GM06990 (cell line): ENCODE measurements at places on chromosomes 12 and 14.

DNA sequence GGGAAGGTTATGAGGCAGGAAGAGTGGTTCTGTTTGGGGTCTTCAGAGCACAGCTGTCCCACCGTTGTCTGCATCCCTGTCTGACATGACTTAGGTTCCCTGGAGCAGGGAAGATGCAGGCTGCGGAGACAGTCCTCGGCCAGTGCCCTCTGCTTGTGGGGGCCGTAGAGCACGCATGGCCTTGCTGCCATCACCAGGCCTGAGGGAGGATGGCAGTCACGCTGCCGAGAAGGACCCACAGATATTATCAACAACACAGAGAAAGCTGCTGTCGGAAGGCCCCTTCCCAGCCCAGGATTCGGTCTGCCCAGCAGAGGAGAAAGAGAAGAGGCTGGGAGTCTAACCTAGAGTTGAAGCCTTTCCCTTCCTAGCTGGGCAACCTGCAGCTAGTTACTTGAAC lies 35.0 kb downstream of the ERH start:
- no peak for DNase-seq

- DNase-seq, result no peak
These were observed 1.3 kb downstream of the RITA1 start for GRCh38 chr12:113186666-113187325.

DNA sequence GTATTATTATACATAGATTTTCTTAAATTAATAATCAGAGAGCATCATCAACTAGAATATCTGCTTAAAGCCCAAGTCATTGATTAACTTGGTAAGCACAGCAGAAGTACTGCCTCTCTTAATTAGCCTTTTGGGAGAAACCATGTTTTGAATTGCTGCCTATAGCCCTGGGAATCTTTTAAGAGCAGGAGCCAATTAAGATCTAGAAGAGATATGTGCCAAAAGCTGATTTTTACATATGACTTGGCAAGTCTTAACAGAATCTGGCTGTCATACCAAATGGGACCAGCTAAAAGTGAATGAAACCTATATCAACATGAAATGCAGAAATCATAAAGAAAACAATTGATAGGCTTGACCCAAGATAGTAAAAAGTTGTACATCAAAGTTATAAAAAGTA lies 23.2 kb upstream of the WNK1 start:
- no peak for DNase-seq

- no peak for DNase-seq
These were observed 13.1 kb upstream of the SMCO3 start for GRCh38 chr12:14827043-14827442.

GRCh38 chr12:70576341-70577282 lies 60.6 kb downstream of the PTPRB start:
- DNase-seq, result no peak

- DNase-seq, result no peak
These were observed 883 bp upstream of the CDCA4 start for GRCh38 chr14:105021656-105022275.

- no peak for DNase-seq
These were observed 112.7 kb downstream of the SLC16A7 start for GRCh38 chr12:59708484-59708883.

DNA sequence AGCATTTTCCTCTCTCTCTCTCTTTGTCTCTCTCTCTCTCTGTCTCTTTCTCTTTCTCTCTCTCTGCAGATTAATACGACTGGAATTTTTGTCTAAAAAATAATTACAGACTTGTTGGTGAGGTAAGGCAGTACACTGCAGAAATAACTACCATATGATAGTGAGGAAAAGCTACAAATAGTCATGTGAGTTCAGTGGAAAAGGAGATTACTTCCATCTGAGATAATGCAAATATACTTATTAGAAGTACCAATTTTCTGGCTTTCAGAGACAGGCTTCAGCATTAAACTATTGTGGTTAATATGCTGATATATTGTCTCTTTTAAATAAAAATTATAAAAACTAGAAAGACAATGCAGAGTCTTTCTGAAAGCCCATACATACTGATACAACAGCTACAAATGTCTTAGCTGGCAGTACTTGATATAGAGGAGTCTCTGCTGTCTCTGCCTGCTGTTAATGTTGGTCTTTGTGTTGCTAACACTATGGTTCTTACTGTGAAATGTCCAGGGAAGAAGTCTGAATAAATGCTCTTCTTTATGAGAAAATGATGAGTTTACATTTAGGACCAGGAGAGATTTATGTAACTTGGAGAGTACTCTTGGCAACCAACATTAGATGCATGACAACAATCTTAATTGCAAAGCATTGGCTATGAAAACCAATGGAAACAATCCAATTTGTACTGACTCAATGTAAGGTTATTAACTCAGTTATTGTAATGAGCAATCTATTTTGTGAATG lies 167.0 kb downstream of the LRFN5 start:
- DNase-seq, result no peak

GRCh38 chr12:43675048-43675904 lies 83.3 kb downstream of the PUS7L start:
- DNase-seq, result no peak

DNA sequence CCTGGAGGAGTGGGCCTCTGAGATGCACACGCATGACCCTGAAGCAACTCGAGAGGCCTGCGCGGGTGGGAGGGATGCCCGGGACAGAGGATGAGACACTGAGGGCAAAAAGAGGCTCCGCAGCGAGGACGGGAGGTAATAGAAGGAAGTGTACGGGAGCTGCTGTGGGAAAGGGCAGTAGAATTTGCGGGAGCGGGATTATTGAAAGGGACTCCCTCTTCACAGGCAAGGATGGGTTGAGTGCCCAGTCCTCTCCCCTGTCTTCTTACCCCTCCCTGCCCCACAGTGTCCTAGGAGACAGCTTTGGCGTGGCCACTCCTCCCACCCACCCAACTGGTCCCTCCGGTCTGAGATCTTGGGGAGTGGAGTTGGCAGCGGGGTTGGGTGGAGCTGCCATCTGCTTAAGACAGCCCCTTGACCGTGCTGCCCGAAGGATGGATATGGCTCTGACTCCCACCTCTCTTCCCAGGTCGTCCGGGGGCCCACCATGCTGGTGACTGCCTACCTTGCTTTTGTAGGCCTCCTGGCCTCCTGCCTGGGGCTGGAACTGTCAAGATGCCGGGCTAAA lies 15.7 kb upstream of the ESPL1 start:
- DNase-seq, result no peak

DNA sequence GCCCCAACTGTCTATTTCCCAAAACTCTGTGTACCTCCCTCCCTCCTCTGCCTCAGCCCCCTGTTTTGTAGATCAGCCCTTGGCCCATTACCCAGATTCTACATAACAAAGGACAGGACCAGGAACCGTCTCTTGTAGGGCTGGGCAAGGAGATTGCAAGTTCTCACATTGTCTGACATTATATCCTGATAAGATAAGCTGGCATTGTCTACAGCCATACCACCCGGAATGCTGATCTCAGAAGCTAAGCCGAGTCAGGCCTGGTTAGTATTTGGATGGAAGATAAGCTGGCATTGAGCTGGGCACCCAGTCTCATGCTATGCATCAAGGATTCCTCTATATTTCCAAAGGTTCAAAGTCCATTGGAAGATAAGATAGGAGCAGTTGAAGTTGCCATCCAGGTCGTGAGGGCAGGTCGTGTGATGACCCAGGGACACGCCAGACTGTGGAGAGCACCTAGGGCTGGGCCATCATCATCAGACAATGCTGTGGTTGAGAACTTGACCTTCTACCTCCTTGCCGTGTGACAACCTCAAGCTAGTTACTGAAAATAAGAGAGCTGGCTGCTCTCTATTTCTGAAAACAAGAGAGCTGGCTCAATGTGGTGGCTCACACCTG lies 29.5 kb downstream of the PHETA1 start:
- DNase-seq, result no peak

GRCh38 chr12:52280319-52280795 lies 5.9 kb downstream of the KRT86 start:
- DNase-seq, result no peak

DNA sequence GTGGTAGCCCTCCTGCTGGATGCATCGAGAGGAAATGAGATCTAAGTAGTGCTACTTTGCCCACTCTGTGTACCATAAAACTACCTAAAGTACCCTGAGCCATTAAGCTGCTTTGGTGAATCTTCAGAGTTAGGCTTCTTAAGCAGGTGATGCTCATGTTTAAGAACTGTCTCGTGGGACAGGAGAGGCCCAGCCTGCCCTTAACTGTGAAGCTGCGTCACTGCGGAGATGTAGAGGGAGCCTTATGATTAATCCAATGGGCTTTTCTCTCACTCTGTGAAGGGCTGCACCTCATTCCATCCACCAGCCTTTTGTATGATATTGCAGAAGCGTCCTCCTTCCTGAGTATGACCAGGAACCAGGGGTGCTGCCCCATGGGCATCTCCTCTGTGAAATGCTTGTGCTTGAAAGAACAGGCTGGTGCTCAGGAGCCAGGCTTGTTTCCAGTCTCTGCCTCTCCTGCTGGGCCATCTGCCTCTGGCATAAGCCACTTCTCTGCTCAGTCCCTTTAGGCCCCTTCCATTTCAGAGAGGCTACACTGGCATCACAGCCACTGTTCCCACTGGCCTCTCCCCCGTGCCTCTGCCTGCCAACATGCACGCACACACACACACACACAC lies 6.8 kb upstream of the CCDC177 start:
- no peak for DNase-seq

DNA sequence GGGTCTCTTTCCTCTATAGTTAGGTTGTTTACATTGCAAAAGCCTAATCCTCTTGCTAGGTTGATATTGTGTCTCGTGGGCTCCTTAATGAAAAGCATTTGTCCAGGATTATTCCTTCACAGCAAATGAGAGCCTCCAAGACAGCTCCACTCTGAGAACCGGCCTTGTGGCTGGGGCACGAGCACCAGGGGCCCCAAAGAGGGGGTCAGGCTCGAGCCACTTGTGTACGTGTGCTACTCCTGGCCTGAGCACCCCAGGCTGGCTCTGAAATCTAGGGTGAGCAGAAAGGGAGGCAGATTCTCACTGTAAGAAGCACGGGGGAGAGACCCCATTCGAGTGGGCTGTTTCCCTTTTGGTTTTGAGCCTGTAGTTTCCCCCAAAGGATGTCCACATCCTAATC lies 45.0 kb upstream of the FZD10 start:
- no peak for DNase-seq

- DNase-seq, result no peak
These were observed 267.7 kb upstream of the G2E3 start for GRCh38 chr14:30291216-30291615.

DNA sequence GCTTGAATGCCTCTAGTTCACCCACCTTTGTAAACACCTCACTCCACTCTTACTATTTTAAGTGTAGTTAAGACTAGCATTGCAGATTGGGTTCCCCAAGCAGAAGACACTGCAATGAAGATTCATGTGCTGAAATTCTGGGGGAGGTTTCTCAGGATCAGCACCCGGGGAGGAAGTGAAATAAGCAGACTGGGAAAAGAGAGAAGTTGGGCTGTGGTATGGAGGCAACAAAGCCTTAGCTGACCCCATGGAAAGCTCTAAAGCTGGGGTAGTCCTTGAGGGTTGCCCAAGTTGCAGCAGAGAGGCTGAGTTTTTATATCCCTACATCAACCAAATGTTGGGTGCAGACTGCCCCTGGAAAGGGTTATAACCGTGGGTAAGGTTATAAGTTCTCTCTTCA lies 23.9 kb upstream of the IGF1 start:
- no peak for DNase-seq

- DNase-seq, result no peak
These were observed at the start of gene CACNA1C for GRCh38 chr12:2052826-2053678. Gene CACNA1C, plus strand, starts transcription at chr12:2052987. Its CDS starts 576 bp downstream, at chr12:2053563.

GRCh38 chr12:13591488-13591887 lies 389.9 kb downstream of the GRIN2B start:
- no peak for DNase-seq

DNA sequence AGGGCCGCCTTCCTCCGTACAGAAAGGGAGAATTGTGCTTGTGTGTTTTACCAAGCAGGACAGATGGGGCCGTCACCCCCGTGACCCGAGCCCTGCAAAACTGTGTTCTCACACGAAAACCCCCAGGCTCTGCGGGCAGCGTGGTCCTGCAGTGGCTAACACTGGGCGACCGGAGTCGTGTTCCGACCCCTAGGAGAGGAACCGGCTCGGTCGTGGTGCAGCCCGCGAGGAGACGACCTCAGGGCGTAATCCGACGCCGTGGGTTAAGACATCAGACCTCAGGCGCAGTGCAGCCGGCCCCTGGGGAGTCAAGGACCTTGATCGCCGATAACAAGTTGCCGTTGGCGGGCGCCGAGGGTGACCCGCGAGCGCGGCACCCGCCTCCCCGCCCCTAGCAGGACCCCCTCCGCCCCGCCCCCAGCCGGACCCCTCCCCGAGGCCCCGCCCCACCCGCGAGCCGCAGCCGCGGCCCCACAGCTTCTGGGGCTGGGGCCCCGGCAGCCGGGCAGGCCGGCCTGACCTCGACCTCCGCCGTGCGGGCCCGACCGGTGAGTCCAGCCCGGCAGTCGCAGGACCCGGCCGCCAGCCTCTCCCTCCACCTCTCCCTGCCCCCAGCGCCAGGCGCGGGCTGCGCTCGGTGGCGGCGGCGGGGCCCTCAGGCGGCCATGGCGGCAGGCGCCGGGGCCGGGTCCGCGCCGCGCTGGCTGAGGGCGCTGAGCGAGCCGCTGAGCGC lies at the start of gene CHPT1:
Gene CHPT1, plus strand, starts transcription at position 444 of the 733 bp plus-strand sequence. Its CDS starts 222 bp downstream, at position 666.
- DNase-seq, result peak; percentile 59

DNA sequence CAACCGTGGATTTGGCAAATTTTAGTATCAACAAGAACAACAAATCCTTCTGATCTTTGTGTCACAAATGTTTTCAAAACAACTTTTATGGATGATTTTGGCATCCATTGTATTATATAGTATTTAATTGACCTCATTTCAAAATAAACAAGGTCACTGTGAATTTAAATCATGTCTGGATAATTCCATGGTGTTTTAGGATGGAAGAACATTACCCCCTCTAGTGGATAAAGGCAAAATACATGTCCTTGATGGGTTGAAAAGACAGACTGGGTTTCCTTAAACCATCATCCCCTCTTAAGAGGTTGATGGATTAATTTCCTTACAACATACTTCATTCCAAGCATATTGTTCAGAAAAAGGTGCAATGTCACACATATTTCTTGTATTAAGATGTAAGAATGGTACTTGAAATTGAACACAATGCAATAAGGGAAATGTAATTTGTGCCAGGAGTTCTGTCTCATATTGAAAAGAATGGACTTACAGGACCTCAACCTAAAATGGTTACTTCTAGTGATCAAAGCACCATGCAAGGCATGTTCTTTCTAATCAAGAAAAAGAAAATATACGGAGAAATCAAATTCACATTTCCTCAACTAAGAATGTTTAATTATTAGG lies 352.0 kb downstream of the BCAT1 start:
- no peak for DNase-seq

- no peak for DNase-seq
These were observed 334.1 kb upstream of the MIS18BP1 start for GRCh38 chr14:45587142-45587541.

GRCh38 chr14:24441904-24442239 lies 704 bp downstream of the SDR39U1 start:
- no peak for DNase-seq

- DNase-seq, result no peak
These were observed 145.3 kb downstream of the TTLL5 start for GRCh38 chr14:75806352-75806832.

GRCh38 chr14:101857226-101857625 lies 95.7 kb downstream of the PPP2R5C start:
- DNase-seq, result no peak

DNA sequence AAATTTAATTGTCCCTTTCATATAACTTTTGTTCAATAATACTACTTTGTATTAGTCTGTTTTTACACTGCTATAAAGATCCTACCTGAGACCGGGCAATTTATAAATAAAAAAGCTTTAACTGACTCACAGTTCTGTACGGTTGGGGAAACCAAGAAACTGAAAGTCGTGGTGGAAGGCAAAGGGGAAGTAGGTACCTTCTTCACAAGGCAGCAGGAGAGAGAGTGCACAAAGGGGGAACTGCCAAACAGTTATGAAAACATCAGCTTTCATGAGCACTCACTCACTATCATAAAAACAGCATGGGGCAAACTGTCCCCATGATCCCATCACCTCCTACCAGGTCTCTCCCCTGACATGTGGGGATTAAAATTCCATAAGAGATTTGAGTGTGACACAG lies 1069.0 kb downstream of the FSCB start:
- DNase-seq, result no peak
